ENCODE measurements at places on chromosomes 1 and 21. TPM values are rescaled to one million over a fixed set of nuclear protein-coding genes. Genes with fewer than 3 reads are reported as not detected.

Gene ENAH
- total RNA-seq: 82.9 TPM

Gene SPATA46
- not detected for total RNA-seq

Gene CCDC190
- total RNA-seq: not detected

Gene CDK18
- total RNA-seq: 12.4 TPM

Gene A3GALT2
- not detected for total RNA-seq

Gene DDR2
- total RNA-seq: 0.33 TPM

Gene NBPF9
- total RNA-seq: 31.6 TPM

Gene URB2
- total RNA-seq: 10.6 TPM

Gene LCE5A
- not detected for total RNA-seq

Gene ANGPTL3
- not detected for total RNA-seq

Gene TMIGD3
- total RNA-seq: 1.1 TPM

Gene GPR37L1
- not detected for total RNA-seq

Gene TTLL7
- total RNA-seq: 2.7 TPM

Gene EFNA1
- total RNA-seq: 413 TPM

Gene DCDC2B
- not detected for total RNA-seq

Gene WNT3A
- total RNA-seq: not detected

Gene HLX
- total RNA-seq: 1.4 TPM

Gene CD48
- total RNA-seq: not detected

Gene OR6K3
- not detected for total RNA-seq

Gene NGF
- 0.69 TPM for total RNA-seq

Gene AGMAT
- total RNA-seq: 0.18 TPM

Gene BMP8B
- 0.10 TPM for total RNA-seq

Gene CELA3A
- not detected for total RNA-seq

Gene CASQ2
- total RNA-seq: not detected
